Heart right ventricle (tissue), 16 donors: ENCODE measurements at places on chromosomes 11 and 22. TPM values are rescaled to one million over a fixed set of nuclear protein-coding genes. Genes with fewer than 3 reads are reported as not detected.

- DNase-seq = no peak
Observed at GRCh38 chr11:61833471-61833870, 5.4 kb downstream of the FADS2 start.

DNA sequence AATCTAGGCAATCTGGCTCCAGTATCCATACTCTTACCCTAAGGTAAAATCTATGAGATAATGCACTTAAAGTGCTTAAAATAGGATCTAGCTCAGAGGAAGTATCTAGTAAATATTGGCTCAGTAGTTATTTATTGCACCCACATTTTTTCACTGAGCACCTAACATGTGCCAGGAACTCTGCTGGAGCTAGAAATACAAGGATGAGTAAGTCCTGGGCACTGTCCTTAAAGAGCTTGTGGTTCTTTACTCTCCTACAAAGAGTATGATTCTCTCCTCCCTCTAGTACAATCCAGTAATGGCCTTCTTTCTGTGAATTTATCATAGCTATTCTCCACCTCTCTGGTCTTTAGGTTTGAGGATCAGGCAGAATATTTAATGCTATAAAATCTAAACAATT lies 59.2 kb downstream of the DEUP1 start:
- no peak for DNase-seq

GRCh38 chr11:47131136-47131535 lies 45.5 kb downstream of the ARFGAP2 start:
- no peak for DNase-seq

The LRRC56 gene
- total RNA-seq = 0.17 TPM

The PRDX5 gene
- 367 TPM for total RNA-seq

- DNase-seq = no peak
Observed at GRCh38 chr11:95706974-95707387, 82.6 kb downstream of the FAM76B start.

DNA sequence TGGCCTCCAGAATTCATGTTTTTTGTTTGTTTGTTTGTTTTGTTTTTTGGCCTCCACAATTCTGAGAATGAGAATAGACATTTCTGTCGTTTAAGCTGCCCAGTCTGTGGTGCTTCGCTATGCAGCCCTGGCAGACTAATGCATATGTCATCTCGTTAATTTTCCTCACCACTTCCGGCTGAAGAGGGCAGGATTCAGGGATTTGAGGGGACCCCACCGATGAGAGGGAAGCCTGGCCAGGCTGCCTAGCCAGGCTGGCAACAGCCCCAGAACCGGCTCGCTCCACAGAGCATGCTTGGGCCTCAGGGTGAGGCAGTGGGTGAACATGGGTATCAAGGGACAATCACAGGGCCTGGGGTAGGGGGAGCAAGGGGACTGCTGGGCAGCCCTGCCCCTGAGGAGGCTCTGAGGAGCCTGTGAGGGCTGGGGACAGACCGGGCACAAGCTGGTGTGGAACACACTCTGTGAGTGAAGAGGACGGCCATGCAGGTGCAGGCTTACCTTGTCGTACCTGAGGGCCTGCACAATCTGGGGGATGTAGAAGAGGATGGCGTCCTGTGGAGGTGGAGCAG lies 47.8 kb upstream of the SERPIND1 start:
- no peak for DNase-seq
